H4 (cell line): ENCODE measurements at places on chromosomes 2 and 18. TPM values are rescaled to one million over a fixed set of nuclear protein-coding genes. Genes with fewer than 3 reads are reported as not detected.

Gene CRACDL
- 0.08 TPM in 1 of 2 replicates, not detected in the other for total RNA-seq

Gene IL1RN
- total RNA-seq: 0.17 TPM in 1 of 2 replicates, not detected in the other

Gene SFTPB
- total RNA-seq: not detected in 2 replicates

Gene SGPP2
- total RNA-seq: not detected in 2 replicates

Gene RPIA
- total RNA-seq: 5.8 and 7.9 TPM in 2 replicates

DNA sequence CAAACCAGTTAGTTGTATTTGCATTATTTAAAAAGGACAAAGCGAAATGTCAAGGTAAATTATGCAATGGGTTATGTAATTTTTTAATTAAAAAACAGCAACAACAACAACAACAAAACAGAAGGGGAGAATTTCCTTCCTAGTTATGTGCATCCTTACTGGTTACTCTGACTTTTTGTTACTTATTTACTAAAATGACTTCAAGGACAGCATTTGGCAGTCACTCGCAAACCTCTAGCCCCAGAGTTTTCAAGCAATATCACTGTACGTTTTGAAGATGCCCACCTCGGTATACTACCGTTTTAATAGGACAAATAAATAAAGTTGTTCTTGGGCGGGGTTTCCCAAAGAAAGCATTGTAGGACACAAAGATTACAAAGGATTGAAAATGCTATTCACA lies 24.7 kb upstream of the MRO start:
- no peak for DNase-seq

- peak; percentile 57 for DNase-seq
These were observed 108.7 kb downstream of the GFPT1 start for GRCh38 chr2:69278366-69278765.

GRCh38 chr2:188369365-188369764 lies 77.7 kb downstream of the GULP1 start:
- peak; percentile 57 for DNase-seq

DNA sequence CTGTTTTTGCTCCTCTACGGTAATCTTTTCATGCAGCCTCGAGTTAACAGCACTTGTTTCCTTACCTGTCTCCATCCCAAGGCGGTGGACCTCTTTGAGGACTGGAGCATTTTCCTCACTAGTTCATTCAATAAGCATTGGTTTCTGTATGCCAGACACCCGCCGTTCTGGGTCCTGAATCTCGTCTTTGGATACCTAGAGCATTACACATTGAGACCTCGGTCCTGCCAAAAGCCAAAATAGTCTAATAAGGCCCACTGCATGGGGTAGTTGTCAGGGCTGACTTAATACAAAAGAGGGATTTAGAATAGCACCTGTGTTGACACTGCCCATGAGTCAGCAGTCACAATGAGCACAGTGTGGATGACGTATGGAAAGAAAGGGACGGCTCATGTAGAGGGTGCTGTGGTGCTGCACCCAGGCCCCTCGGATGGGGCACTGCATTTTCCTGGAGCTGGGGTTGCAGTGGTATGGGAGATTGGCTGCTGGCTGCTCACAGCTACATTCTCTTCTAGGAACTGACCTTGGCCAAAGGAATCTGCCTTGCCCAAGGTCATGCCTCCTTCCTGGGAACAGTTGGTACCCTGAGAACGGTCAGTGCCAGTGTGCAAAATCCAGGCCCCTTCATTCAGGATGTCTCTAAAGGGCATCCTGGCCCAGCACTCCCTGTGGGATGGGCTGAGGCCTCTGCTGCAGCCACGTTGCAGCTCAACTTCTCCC lies 126.9 kb upstream of the NCK2 start:
- no peak for DNase-seq

DNA sequence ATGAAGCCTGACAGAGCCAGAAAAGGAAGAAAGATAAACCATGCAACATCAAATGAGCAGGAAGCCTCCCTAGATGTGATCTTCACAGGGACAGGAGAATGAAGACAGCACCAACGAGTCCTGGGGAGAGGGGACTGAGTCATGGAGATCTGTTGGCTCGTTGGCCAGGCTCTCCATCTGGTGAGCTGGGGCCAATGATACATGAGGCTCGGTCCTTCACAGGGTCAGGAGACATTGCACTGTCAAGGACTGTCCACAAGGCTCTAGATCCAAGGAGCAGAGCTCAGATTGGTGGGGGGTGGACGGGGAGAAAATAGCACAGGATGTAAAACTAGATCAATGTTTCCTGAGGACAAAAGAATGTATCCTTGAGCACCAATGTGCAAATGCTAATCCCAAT lies 735 bp downstream of the CD207 start:
- no peak for DNase-seq

DNA sequence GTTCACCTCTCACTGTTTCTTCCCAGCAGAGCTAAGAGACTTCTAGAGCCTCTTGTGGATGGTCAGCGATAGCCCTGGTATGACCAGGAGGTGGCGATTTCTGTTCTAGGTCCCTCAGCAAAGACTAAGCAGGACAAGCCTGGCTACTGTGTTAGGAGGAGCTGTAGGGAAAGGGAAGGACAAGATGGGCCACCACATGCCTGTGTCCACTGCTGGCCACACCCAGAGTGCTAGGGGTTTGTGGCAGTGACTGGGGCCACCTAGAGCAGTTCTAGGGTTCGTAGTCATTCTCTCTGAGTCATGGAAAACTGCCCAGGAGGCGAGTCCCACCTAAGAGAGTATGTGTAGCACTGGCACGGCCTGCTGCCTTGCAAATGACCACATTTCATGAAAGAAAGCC lies 179.4 kb downstream of the ALPK2 start:
- no peak for DNase-seq

DNA sequence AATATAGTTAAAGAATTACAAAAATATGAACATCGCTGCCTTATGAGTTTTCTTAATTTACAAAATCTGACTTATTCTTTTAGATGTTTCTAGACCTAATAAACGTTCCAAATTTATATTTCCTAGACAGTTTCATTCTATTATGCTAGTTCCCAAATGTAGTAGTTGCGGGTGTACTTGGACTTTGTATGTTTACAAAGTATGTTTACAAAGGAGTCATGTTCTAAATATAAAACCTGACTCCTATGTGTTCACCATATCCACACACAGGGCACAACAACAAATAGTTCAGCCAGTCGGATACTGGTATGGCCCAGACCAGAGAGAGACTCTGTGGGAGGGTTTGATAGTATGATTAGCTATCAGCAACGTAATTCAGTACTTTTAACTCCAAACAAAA lies 230.7 kb downstream of the KCNH7 start:
- DNase-seq: peak; percentile 6

- DNase-seq: no peak
These were observed 1.1 kb upstream of the CXCR4 start for GRCh38 chr2:136118819-136119716.

GRCh38 chr2:143558665-143559064 lies 429.4 kb downstream of the ARHGAP15 start:
- no peak for DNase-seq

- DNase-seq: no peak
These were observed 400.3 kb upstream of the LRATD1 start for GRCh38 chr2:14232217-14232616.
